ENCODE measurements at places on chromosomes 12 and 14. TPM values are rescaled to one million over a fixed set of nuclear protein-coding genes. Genes with fewer than 3 reads are reported as not detected.

DNA sequence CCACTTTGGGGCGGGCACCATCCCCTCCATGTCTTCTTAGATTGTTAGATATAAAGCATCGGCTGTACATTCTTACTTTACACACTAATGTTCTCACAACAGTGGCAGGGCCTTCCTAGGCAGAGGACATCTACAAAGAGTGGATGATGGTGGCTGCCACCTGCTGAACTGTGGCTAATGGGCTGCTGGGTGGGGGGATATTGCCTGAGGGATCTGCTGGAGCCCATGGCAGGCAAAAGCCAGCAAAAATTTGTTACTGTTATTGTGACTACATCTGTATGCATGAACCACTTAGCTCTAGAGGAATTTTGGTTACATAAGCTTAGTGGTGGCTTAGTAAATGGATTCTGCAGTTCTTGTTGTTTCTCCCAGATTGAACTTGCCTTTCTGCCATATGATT lies 52.6 kb downstream of the DIP2B start:
- no peak for DNase-seq

DNA sequence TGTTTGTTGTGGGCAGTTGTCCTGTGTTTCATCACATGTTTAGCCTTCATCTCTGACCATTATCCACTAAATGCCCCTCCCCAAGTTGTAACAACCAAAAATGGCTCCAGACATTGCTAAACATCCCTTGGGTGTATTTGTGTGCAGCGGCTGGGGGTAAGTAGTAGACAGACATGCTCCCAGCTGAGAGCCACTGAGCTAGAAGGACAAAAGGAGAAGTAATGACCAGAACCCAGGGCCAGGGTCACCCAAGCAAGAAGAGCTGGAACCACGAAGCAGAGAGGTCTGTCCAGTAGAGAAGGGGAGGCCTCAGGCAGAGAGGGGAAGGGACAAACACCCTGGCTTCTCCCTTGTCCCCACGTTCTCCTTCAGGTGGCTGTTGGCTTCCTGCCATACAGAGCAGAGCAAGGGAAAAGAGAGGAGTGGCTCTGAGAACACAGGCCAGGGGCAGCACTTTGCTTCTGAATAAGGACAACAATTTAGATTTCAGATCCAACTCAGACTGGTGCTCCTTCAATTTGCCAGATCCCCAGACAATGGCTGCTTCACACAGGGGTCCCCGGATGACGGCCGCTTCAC lies 55.2 kb downstream of the NDUFA12 start:
- no peak for DNase-seq

DNA sequence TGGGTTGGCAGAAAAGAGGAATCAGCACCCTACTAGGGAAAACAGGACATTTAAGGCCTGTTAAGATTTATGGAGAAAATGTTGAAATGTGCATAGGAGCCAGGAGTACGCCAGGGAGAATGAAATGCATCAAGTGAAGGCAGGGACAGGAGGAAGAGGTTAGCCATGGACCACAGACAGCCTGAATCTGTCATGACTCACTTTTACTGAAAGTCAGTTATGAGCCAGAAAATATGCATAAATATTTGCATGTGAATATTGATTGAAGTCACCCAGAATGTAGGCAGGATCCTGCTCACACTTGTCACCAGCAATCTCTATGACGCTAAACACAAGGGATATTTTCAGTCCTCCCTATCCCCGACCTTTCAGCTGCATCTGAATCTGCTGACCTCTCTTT lies 25.1 kb upstream of the CDK17 start:
- peak; percentile 77 for DNase-seq

GRCh38 chr14:22522466-22522957 lies 66.5 kb downstream of the DAD1 start:
- DNase-seq, result no peak

- DNase-seq, result no peak
Measured at GRCh38 chr12:23816394-23816851, 133.0 kb downstream of the SOX5 start.

- no peak for DNase-seq
Measured at GRCh38 chr14:101446387-101446969, 114.8 kb upstream of the DIO3 start.

DNA sequence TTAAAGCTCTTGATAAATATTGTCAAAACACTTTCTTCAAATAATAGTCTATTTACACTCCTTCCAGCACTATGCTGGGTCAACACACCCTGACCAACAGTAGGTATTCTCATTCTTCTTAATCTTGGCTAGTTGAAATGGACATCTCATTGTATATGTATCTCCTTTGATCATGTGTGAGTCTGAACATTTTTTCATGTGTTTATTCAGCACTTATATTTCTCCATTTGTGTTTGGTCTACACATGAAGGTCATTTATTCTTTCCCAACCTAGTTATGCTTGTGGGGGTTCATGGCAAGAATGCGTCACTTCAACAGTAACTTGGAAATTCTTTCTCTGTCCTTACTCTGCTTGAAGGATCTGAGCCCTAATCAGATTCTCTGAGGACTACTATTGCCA lies 133.1 kb upstream of the ARID2 start:
- DNase-seq, result no peak

DNA sequence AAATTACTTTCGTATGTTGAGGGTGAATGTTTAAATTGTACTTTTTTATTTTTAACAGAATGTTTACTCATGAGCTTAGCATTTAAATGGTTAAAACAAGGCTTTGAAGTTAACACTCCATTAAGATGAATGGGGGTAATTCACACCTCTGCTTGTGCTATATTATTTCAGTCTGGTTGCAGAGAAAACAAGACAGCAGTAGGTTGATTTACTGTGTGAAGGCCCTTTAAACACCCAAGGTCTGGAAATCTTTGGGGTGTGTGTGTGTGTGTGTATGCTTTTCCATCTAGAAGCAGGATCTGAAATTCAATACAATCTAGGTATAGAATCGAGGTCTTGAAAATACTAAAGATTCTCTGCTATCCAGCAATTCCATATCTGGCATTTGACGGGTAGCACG lies 83.8 kb downstream of the SLC38A6 start:
- DNase-seq, result no peak

- no peak for DNase-seq
Measured at GRCh38 chr12:69701826-69702225, 2.7 kb upstream of the BEST3 start.

TAS2R13 gene
- 0.45 TPM for total RNA-seq

IGF1 gene
- total RNA-seq, result 1.1 TPM

GYS2 gene
- total RNA-seq, result not detected

Measured in activated CD8-positive, alpha-beta memory T cell treated with anti-CD3 and anti-CD28 coated beads, Interleukin-2, amount 10 ng/mL, durations not matched to agents 7 days and 5 days (primary cell).